Upper lobe of left lung (tissue), 6 donors: ENCODE measurements at places on chromosomes 5 and 9. TPM values are rescaled to one million over a fixed set of nuclear protein-coding genes. Genes with fewer than 3 reads are reported as not detected.
A peak's percentile ranks its signal among the peaks of the same experiment; 100 is the strongest.

DNA sequence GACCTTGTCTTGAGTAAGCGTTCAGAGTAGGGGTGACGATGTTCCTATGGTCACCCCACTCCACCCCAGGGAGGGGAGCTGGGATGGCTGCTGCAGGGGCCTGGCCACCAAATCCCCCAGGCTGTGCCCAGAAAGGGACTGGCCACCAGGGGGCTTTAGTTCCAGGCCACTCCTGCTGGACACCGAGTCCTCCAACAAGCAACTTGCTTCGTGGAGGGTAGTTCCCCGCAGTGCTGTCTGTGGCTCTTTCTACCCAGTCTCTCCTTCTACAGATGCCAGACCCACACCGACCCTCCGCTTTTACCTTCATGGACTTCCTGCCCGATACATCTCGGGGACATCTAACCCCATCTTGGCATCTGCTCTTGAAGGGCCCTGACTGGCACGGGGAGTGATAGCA is 35.7 kb upstream of the GABRP start:
- DNase-seq: peak; percentile 19

C8G gene
- not detected for total RNA-seq

- no peak for DNase-seq
Observed at GRCh38 chr5:157748760-157749461, 5.4 kb downstream of the LSM11 start.

DNA sequence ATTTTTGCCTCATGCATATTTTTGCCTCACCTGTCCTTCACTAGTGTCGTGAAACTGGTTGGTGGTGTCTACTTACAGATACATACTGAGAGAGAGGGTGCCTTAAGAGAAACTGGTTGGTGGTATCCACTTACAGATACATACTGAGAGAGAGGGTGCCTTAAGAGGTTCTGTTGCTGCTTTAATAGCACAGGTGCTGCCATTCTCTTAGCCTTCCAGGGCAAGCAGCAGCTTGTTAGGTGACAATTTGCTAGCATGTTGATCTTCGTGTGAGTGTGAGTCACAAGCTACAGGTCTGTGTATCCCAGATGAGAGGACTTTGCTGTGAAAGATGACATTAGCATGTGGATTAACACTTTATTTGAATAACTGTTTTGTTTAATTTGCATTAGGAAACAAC is 1.4 kb downstream of the PTTG1 start:
- no peak for DNase-seq

SLC45A2 gene
- total RNA-seq: not detected

DNA sequence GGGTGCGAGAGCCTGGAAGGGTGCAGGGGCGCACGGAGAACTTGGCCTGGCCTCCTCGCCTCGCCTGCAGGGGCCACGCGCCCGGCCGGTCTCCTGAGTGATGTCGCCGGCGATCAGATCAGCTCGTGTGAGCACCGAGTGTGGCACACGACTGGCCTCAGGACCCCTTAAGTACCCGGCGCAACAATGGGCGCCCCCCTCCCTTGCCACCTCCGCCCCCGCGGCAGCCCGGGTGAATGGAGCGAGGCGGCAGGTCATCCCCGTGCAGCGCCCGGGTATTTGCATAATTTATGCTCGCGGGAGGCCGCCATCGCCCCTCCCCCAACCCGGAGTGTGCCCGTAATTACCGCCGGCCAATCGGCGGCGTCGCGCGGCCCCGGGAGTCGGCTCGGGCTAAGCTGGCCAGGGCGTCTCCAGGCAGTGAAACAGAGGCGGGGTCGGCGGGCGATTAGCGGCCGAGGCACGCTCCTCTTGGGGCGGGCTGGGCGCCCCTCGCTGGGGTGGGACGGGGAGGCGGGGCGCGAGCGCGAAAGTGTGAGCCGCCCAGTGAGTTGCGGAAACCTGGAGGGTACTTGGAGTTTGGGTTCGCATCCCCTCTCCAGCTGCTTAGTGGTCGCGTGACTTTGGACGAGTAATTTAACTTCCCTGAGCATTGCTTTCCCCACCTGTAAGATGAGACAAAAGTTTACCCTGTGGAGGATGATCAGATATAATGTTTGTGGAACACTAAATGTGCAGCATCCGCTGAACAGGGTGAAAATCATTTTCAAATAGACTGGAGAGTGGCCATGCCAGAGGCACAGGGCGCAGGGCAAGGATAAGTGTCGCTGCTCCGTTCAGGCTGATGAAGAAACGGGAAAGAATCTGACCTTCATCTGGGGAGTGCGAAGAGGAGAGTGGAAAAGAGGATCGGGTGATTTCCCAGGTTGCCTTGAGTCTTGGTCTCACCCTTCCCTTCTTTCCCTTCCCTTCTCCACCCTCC is at the start of gene NEUROG1:
Gene NEUROG1, minus strand, starts transcription at position 145 of the 982 bp plus-strand sequence. CDS start 274 bp downstream, outside the sequence.
- DNase-seq: no peak

KIF27 gene
- total RNA-seq: 32.5 TPM

GRCh38 chr5:607541-608428 is 4.4 kb upstream of the CEP72 start:
- peak; percentile 18 for DNase-seq

DNA sequence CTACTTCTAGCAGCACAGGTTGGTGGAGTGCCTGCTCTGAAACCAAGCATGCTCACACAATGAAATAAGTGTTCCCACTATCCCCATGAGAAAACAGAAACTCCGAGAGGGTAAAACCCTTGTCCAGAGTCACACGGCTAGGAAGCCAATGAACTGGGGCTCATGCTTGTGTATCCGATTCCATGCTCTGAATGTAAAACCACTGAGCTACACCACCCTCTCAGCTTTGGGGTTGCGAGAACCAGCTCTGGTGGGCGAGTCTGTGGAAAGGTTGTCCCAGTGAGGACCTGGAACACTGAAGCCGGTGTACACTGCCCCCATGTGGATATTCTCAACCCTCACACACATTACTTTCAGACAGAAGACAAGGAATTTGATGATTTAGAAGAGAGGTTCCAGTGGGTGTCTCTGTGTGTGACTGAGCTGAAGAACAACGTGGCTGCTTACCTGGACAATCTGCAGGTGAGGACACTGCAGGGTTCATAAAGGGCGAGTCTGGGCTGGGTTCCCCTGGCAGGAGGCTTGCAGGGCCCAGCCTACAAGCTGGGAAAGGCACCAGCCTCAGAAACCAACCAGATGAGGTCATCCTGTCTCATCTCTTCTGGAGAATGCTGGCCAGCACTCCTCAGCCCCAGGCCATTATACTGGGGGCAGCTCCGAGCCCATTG is 37.4 kb downstream of the ARHGEF37 start:
- DNase-seq: no peak

DNA sequence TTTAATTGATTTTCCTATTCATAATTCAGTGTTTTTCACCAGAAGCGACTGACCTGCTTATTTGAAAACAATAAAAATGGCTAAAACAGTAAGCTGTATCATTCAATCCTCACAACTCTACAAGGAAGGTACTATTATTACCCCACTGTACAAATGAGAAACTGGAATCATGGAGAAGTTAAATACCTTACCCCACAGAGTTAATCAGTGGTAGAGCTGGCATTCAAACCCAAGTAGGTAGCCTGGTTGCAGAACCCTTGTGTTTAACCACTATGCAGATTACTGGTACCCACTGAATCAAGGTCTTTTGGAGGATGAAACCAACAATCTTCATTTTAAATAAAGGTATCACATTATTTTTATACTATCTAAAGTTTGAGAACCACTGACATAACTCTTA is 59.6 kb downstream of the MLANA start:
- no peak for DNase-seq

ADGRD2 gene
- total RNA-seq: not detected

HEXB gene
- 293 TPM for total RNA-seq

ANGPTL2 gene
- total RNA-seq: 6.2 TPM

PPP2CA gene
- total RNA-seq: 92.7 TPM

DNA sequence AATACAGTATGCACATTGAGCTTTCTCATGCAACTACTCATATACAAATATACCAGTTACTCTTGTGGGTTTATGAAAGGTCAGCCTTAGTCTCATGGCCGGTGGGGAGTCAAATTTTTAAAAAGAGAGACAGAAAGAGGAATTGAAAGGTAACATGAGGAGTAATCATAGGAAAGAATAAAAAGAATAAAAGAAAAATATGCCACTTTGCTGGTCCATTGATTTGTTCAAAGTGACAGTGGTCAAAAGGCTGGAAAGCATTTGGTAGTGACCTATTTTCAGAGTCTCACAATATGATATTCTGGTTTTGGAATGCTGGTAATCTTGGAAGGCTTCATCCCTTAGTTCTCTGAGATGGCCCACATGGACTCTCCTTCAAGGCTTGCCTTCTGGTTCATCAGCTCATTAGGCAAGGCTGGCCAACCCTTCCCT is 67.0 kb downstream of the ZNF366 start:
- DNase-seq: no peak

SMIM27 gene
- total RNA-seq: 4.6 TPM

MARVELD2 gene
- 23.4 TPM for total RNA-seq

SPATA31C1 gene
- not detected for total RNA-seq

DNA sequence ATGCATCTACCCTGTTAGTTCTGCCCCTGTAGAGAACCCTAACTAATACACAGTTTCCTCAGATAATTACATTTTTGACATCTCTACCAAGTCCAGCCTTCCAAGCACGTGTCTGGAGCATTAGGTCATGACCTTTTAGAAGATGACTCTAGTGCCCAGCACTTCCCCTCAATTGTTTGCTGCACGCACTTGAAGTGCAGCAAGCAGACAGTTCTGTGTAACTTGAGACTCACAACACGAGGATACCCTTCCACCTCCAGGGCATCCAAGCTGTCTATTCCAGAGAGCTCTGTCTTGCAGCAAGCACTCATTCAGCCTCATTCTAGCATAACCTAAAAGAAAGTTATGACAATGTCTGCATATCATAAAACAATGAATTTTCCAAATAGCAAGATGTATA is 1410.5 kb upstream of the CDH18 start:
- DNase-seq: no peak

GRCh38 chr9:6915635-6916034 is 157.9 kb downstream of the KDM4C start:
- DNase-seq: no peak

- DNase-seq: no peak
Observed at GRCh38 chr5:174057206-174057605, 11.7 kb downstream of the NSG2 start.

- no peak for DNase-seq
Observed at GRCh38 chr5:89535411-89535810, 652.4 kb upstream of the MEF2C start.

GRCh38 chr5:147576646-147577535 is 67.0 kb upstream of the DPYSL3 start:
- DNase-seq: peak; percentile 27

- DNase-seq: peak; percentile 54
Observed at GRCh38 chr9:100216178-100216787, 117.2 kb downstream of the INVS start.

TGFBI gene
- 85.9 TPM for total RNA-seq

C9orf153 gene
- 0.30 TPM for total RNA-seq

DNA sequence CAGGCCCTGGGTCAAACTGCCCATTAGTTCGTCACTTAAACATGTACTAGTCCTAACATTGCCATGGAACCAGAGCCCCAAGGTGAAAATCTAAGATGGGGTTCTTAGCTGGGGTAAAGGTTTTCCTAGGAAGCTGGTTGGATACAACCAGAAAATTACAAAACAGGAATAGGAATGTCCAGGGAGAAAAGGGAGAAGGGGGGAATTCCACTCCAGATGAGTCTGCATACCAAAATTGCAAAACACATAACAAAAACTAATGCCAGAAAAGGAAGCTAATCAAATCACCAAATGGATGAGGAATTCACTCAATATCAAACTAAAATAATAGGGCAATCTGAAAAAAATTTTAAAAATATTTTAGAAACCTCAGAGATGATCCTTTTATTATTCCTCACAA is 396.2 kb downstream of the EFNA5 start:
- DNase-seq: no peak

GRCh38 chr5:113387844-113388243 is 46.9 kb downstream of the TSSK1B start:
- no peak for DNase-seq

DNA sequence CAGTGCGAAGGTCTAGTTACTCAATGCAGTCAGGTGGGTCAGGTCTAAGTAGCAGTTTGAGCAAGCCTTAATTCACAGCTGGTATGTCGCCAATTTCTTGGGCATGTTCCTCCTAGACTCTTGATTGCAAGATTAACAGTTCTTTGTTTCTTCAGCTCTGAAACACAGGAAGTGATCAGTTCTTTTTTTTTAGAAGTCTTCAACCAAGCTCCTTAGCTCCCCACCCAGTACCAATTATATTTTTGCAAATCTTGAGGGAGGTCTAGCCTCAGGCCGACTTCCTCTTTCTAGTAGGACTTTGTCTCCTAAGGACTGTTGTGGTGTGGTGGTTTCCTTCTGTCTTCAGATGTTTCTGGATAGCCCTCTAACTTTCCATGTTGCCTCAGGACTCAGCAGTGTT is 2054.2 kb downstream of the MAT2B start:
- no peak for DNase-seq

SYNPO gene
- 61.3 TPM for total RNA-seq

DNA sequence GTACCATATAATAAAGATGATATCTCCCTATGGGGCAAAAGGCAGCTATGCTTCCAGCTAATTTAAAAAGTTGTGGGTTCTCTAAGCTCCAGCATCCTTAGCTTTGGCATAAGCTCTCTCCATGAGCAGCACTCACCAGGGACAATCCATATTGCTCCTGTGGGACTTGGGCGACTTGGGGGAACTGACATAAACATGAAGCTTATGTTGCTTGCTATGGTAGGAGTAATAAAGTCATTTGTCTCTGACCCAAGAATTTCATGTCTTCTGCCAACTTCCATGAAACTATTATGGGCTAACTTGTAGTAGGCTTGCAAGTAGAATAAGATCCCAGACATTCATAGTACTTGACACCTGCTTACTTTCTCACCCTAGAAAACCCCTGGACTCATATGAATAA is 36.2 kb upstream of the TLE4 start:
- no peak for DNase-seq

ZFP2 gene
- total RNA-seq: 4.2 TPM

DNA sequence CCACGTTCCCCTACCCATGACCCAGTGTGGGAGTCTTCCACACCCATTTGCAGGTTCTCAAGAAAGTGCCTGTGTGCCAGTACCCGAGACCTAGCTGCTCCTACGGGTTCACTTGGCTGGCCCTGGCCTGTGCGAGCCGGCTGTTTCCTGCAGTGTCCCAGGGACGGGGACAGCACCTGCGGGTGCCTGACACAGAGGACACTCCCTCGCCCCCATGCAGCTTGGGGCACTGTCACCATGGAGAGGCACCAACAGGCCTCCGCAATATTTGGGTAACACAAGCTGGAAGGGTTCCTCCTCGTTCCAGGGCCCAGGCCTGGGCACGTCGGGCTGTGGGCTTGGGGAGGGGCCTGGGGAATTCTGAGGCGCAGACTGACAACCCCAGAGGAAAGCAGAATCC is 41.4 kb downstream of the DUSP1 start:
- DNase-seq: no peak

FBN2 gene
- total RNA-seq: 1.6 TPM

NR2F1 gene
- 23.7 TPM for total RNA-seq

GRCh38 chr5:113140837-113141671 is 164.5 kb downstream of the DCP2 start:
- DNase-seq: no peak

- no peak for DNase-seq
Observed at GRCh38 chr9:9142001-9142400, 1342.4 kb upstream of the DMAC1 start.

DNA sequence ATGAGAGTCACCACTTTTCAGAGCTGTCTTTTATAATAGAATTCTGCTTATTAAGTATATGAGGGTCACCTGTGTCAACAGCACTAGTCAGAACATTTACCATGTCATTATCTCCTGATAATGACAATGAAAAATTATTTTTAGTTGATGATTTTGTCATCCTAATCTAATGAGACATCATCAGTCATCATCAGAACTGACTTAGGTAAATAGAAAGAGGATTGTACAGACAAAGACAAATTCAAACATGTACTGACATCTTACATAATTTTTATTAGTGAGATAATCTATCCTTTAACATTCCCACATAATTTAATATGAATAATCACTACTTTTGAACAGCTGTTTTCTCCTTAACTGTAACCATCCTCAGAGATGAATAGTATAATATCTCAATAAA is 22.6 kb downstream of the CDH9 start:
- no peak for DNase-seq
